ENCODE measurements at places on chromosomes 4 and X.

DNA sequence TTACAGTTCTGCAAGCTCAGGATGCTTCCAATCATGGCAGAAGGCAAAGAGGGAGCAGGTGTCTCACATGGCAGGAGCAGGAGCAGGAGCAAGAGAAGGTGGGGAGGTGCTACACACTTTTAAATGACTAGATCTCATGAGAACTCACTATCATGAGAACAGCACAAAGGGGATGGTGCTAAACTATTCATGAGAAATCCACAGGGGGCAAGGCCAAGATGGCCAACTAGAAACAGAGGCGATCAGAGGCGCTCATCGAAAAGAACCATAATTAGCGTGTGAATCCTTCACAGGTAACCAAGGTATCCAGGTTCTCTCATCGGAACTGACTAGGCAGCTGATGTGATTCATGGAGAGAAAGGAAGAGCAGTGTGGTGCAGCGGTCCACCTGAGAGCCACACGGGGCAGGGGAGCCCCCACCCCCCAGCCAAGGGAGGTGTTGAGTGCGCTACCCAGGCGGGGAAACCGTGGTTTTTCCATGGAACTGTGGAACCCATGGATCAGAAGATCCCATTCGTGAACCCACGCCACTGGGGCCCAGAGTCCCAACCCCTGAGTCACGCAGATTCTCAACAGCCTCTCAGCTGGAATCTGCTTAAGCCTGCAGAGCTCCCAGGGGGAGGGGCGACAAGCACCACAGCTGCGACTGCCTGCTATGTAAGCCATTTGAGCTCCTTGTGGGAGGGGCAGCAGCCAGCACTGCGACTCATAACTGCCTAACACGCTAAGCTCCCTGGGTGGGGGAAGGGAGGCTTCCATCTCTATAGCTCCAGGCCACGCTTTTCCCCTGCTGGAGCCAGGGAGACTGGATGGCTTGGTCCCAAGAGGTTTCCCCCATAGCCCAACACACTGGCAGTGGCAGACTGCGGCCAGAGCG, 46.7 kb downstream of the FGF16 start:
- DNase-seq, result no peak

- DNase-seq, result no peak
Measured at GRCh38 chr4:5474756-5475155, 233.6 kb downstream of the EVC2 start.

- no peak for DNase-seq
Measured at GRCh38 chrX:15960237-15960636, 105.6 kb upstream of the AP1S2 start.

DNA sequence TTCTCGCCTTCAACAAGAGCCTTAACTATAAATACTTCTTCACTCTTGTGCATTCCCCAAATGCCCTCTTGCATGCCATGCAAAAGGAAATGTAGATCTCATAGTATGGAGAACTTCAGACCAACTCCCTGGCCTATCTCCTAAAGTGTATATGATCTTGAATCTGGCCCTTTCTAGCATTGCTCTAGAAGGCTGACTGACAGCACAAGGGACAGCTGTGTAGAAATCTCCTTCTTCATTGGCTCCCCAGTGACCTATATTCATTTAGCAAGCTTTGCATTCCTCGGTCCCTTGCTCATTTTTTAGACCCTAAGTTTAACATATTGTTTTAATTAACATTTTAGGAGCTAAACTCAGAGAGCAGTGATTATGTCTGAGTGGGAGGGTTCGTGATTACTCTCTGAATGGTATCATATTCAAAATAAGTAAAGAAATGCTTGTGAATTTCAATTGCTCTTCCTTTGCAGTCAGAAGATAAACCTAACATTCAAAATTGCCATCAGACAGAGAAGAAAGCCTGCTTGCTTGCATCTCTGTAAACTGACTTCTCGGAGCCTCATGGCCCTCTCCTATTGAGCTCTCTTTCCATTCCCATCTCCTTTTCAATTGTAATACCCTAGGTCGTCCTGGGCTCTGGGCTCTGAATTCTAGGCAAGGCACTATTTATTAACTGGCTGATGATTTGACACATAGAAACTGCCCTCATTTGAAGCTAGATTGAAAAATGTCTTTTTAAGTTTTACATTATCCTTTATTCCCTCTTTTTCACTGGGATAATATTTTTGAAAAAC, 120.3 kb upstream of the PRKG2 start:
- no peak for DNase-seq

Data from CD4-positive, alpha-beta T cell treated with Interleukin-6 for 4 hours (primary cell).